Hindlimb muscle (tissue), 1 donor: ENCODE measurements at places on chromosomes 16 and 17. TPM values are rescaled to one million over a fixed set of nuclear protein-coding genes. Genes with fewer than 3 reads are reported as not detected.

TMEM100 gene
- 4.2 TPM for polyA plus RNA-seq

GRCh38 chr16:22924492-22924891 is 110.5 kb downstream of the HS3ST2 start:
- DNase-seq: no peak

GRCh38 chr17:67105213-67105612 is 60.9 kb downstream of the CACNG1 start:
- no peak for DNase-seq

DNA sequence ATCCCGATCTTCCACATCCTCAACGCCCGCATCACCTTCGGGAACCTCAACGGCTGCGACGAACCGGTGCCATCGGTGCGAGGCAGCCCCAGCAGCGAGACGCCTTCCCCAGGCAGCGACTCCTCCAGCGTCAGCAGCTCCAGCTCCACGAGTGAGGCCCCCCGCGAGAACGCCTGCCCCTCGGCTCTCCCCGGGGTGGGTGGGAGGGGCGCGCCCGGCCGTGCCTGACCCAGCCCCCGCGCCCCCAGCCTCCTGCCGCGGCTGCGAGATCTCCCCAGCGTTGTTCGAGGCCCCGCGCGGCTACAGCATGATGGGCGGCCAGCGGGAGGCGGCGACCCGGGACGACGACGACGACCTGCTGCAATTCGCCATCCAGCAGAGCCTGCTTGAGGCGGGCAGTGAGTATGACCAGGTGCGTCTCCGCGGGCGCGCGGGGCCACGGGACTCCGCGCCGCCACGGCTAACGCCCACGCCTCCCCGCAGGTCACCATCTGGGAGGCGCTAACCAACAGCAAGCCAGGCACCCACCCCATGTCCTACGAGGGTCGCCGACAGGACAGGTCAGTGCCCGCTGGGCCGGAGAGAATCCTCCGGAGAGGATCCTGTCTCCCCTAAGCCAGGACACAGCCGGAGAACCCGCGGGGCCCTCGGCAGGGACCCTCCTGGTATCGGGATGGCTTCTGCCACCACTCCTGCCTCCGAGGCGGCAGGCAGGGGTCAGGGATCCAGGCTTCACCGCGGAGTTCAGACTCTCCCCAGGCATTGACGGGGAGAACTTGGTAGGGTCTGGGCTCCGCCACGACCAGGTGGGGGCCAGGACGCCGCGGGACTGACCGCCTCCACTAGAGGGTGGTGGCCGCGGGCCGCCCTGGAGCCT is 10.1 kb downstream of the CORO6 start:
- DNase-seq: no peak
